Mesendoderm (in vitro differentiated cells): ENCODE measurements at places on chromosomes 3 and 15.

DNA sequence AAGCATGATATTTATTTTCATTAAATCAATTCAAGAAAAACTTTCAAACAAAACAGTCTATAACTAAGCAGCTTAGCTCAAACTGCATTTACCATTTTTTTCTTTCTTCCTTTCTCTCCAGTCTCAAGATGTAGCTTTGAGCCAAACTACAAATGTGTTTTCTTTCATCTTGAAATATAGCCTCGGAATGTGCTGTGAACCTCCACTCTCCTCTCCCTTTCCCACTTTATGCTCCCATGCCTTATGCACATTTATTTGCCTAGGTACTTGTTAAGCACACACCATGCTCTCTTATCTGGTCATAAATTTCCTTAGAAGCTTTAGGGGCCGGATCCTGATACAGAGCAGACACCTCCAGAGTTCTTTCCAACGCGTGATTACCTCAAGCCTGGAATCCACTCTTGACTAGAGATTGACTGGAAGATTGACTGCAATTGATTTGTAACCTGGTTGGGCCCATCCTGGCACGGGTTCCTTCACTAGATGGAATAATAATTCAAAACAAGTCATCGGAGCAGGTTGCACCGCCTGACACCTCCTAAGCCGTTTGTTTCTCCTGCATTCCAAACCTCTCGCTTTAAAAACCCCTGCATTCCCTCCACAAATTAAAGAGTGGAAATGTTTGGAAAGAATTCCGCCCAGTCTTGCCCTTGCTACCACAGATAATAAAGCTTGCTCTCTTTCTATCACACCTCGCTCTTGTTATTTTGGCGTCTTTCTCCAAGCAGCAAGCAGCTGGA is 344.7 kb downstream of the CHL1 start:
- DNase-seq = peak; percentile 40

DNA sequence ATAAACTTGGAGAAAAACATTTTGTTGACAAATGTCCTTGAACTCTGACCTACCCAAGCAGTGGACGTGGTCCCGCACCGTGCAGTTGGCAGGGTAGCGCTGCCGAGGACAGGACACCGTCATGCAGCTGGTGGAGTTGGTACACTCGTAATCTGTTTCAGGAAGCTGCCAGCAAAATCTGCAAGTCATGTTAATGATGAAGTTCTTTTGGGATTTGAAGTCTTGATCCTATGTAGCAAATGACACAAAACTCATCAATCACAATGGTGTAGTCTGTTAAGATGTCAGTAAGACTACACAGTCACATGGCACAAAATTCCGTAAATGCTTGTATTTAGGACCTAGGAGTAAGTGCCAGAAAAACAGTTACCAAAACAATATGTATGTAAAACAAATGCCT is 5.5 kb downstream of the TM2D3 start:
- DNase-seq = no peak

GRCh38 chr15:38474155-38474757 is 20.3 kb downstream of the FAM98B start:
- peak; percentile 66 for DNase-seq

GRCh38 chr15:49675041-49675440 is 54.2 kb downstream of the DTWD1 start:
- peak; percentile 22 for DNase-seq

DNA sequence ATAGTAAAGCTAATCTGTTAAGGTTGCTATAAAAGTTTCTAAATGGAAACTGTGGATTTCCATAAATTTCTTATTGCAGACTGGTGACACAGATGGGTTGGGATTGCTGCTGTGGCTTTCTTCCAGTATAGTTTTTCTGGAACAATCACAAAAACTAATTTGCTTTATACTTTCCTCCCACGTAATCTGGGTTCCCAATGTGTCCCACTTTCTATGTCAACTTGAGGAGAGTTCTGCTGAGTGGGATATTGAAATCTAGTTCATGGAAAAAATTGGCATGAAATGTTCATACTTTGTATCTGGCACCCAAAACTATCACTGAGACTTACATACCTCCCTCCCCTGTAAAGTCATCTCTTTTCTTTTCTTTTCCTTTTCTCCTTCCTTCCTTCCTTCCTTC is 126.8 kb downstream of the TGFBR2 start:
- DNase-seq = no peak

- peak; percentile 16 for DNase-seq
Observed at GRCh38 chr3:149333176-149333859, at the start of gene TM4SF18. Gene TM4SF18, minus strand, starts transcription at chr3:149333636. Its CDS starts 254 bp downstream, at chr3:149333382.

DNA sequence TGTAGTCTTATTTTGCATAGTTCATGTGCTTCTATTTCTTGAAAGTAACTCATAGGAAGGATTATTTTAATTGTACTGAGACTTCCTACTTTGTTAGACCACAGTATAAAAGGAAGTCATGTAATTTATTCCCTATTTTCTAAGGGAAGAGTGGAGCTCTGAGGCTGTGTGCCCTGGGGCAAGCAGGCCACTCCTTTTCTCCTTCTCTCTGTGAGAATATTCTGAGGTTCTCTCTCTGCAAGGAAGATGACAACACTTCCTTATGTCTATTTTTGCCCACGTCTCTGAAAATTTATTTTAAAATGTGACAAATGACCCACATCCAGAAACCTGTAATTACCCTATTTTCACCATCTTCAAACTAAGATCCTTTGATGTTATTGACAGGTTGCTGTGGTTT is 11.0 kb downstream of the KCTD6 start:
- DNase-seq = no peak

- DNase-seq = no peak
Observed at GRCh38 chr3:99620976-99621375, 17.4 kb upstream of the COL8A1 start.

DNA sequence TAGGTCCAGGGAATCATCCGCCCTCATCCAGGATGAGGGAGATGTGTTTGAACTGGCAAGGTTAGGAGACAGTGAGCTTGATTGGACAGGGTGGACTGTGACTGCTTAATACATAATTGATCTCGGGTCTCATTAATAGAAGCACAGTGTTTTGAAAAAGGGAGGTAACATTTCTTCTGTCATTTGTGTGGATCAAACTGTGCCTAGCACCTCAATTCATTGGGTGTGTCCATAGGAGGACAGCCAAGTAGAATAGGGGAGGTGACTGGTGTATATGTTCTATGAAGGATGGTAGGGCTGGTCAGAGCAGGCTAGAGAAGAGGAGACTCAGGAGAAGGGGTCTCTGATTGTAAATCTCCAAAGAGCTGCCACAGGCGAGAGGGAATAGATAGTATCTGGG is 2.8 kb upstream of the INSYN1 start:
- no peak for DNase-seq

- no peak for DNase-seq
Observed at GRCh38 chr3:72829701-72830100, 18.5 kb downstream of the SHQ1 start.

- DNase-seq = no peak
Observed at GRCh38 chr3:76321614-76322013, 536.3 kb upstream of the ZNF717 start.

DNA sequence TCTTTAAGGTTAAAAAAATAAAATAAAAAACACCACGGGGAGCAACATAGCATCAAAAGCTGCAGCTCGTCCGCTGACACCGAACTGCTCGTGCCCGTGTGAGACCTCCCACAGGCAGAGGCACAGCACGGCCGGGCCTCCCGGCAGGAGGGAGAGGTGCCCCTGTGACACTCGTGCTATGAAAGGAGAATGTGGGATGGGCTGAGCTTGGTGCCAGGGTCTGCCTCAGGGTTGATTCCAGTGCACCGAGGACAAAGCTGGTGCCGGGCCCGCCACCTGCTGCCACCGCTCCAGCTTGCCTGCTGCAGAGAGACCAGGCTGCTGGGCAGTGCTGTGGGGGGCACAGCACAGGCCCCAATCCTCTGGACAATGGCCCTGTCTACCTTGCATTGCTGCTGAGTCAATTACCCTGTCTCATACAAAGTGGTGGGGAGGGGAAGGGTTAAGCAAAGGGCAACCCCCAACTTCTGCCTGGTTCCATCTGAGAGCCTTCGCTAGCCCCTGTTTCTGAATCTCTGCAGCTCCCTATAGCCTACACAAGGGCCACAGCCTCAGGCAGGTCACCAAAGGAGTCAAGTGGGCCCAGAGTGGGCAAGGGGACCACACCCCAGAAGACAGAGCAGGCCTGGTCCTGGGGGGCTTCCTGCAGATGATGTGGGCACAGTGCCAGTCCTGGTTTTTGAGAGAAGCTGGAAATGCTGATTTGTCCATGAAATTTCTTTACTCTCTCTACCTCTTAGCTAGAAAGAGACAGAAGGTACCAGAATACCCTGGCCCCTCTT is 74.0 kb upstream of the SNRPA1 start:
- no peak for DNase-seq

GRCh38 chr3:41525303-41526064 is 326.2 kb downstream of the CTNNB1 start:
- DNase-seq = peak; percentile 2

- no peak for DNase-seq
Observed at GRCh38 chr3:98962189-98962930, 60.9 kb upstream of the DCBLD2 start.

- DNase-seq = no peak
Observed at GRCh38 chr15:39735120-39735717, 47.4 kb downstream of the FSIP1 start.

DNA sequence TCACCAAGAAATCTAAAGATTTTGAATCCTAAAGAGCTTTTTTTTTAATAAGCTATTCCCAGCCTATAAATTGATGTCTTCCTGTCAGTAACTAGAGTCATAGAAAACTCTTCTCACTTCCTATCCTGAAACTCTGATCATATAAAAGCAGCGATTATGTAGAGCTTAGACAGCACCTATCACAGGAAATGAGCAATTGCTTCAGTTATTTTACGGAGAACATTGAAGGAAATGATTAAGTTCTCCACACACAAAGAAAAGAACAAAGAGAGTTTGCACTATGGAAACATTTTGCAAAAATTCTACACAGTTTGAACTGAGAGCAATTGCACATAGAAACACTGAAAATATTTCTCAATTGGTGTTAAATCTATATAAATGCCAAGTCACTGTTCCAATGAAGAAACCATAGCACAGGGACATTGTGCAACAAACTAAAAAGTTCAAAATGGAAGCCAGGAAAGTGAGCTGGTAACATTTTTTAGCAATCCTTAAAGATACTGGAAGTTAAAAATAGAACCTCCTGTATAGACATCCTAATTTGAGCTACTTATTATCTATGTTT is 291.5 kb upstream of the ARHGEF26 start:
- no peak for DNase-seq

GRCh38 chr15:63042877-63043334 is 359 bp downstream of the TPM1 start:
- DNase-seq = peak; percentile 37

DNA sequence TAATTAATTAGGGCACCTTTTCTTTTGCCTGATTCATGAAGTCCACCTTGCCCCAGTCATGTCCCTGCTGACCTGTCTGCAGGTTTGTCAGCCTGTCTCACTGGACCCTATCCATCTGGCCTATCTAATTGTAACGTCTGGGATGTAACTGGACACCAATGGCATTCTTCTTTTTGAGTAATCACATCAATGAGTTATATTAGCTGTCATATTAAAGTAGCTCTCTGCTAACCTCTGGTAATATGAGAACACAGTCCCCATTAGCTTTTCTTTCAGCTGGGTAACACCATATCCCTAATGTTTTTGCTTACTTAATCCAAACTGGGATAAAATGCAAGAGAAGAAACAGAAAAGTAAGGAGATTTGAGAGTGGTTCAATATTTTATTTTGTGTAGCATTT is 166.2 kb upstream of the VEPH1 start:
- no peak for DNase-seq
